ENCODE measurements at places on chromosomes 7 and 10.

DNA sequence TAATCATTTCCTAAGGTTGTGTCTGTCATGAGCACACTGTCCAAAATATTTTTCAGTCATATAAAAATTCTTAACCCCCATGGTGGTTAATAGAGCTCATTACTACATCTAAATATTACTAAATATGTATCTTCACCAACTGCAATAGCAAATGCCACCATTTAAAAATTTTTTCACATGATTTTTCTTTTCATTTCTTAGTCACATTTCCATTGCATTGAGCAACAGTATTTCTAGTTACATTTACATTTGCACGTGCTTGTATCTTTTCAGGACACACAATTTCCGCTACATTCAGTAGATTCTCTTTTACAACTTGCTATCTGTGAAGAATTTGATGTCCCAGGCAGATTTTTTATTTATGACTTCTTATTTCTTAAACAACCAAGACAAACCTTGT lies 5.2 kb upstream of the TAS2R40 start:
- no peak for DNase-seq

DNA sequence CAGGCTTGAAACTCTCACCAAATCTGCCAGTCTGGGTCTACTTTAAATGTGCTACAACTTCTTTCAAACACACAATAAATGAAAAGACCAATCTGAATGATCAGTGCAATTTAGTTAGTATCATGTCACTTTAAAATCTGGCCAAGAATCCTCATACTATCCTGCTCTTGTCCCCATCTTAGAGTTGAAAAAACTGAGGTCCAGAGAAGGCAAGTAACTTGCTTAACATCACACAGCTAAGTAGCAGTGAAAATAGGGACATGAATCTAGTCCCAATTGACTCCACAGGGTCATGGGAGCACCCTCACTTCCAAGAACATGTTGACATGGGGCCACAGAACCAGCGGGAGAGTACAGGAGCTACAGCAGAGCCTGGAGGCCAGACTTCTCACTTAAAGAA lies 3.1 kb upstream of the GDF10 start:
- DNase-seq = no peak

- DNase-seq = no peak
Observed at GRCh38 chr7:84277628-84278224, 83.1 kb upstream of the SEMA3A start.

DNA sequence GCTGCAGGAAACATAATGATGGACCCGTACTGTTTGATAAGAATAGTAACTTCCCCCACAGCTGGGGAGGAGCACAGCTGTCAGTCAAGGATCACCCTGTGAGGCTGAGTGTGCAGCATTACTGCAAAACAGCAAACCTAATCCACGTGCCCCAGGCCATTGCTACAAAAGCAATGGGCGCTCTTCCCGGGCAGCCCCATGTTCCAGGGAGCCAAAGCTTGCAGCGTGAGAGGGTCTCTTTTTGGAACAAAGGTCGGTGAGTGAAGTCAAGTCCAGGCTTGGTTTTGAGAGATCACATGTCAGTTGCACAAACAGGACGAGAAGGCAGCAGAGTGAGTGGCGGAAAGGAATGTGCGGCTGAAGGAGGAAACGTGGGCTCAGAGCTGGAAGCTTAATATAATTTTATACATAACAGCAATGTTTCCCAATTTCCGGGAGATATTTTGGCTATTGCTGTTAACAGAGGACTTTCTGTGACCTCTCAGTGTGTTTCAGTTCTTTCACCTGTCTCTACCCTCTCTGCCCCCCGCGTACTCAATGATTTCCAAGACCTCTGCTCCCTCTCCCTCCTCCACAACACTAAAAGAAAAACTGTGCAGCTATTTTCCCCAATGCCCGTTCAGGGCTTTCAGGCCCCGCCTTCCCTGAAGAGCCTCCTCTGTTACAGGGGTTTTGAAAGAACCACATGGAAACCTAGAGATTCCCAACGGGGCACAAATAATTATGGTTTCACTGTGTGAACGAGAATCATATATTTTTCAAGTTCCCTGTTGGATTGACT lies 128.9 kb downstream of the MTPAP start:
- DNase-seq = peak; percentile 56

GRCh38 chr7:156768698-156769472 lies 124.1 kb downstream of the LMBR1 start:
- no peak for DNase-seq

- no peak for DNase-seq
Observed at GRCh38 chr7:140841166-140841715, 83.5 kb downstream of the BRAF start.

- no peak for DNase-seq
Observed at GRCh38 chr10:27344568-27345454, 104.2 kb upstream of the ACBD5 start.

DNA sequence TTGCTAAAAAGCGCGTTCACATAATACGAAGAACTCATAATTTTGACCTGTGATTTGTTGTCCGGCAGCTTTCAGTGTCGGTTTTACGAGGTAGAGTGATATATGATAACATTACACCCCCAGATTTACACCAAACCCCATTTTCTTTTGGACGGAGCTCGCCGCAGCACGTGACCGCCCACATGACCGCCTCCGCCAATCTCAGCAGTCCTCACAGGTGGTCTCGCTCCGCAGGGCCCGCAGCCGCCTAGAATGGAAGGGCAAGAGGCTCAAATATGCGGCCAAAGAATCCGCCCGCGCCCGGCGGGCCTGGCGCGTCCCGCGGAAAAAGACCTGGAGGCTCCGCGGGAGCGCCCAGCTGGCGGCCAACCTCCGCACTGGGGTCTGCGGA lies at the start of gene HOXA7:
Gene HOXA7, minus strand, starts transcription at position 168 of the 391 bp plus-strand sequence. Its CDS starts 130 bp downstream, at position 38.
- DNase-seq = peak; percentile 64

DNA sequence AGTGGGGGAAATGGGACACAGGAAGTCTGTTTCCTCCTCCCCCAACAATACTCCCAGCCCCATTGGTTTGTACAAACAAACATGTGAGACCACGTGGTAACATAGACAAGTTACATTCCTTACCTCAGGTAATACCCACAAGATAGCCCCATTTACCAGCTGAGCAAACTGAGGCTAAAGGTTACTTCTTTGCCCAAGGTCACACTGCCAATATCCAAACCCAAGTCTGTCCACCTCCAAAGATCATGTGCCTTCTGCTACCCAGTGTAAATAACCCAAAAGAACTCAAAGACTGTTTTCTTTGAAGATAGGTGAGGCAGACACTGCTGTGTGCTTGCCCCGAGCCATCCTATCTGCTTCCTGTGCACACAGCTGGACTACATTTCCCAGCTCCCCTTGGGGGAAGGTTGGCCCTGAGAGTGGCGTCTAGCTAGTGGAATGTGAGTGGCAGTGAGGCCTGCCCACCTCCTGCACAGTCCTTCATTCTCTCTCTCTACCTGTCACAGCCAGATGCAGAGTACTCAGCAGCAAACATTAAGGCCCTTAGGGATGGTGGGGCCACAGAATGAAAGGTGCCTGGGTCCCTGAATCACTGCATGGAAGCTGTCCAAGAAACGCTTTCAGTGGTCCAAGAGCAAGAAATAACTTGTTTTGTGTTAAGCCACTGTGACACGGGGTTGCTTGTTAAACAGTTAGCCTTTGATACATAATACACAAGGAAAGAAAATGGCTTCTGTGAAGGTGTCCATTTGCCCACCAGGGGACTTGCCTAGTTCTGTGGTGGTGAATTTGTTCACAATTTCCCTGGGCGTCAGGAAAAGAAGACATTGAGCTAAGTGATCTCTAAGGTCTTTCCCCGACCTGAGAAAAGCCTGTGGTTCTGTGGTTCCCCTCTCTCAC lies 257.7 kb upstream of the NFE2L3 start:
- no peak for DNase-seq

DNA sequence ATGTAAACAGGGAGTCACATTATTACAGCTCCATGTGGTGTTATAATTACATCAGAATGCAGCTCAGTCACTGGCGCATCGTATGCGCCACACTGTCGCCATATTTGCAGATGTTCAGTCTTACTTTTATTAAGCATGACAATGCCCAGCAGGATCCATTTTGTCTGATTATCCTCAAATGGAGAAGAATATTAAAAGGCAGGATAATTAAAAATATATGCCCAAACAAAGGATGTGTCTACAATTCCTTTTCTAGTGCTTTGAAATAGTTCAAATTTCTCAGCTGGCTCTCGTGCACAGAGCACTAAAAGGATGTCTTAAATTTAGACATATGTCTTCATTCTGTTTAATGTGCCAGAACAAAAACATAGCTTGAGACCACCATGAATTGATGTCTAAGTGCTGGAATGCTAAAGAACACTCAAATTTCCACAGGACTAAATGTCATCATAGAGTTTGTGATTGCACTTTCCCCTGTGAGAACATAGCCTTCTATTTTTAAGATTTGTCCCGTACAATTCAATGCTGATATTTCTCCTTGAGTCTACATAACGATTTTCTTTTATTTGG lies 168.0 kb downstream of the DKK1 start:
- DNase-seq = no peak

DNA sequence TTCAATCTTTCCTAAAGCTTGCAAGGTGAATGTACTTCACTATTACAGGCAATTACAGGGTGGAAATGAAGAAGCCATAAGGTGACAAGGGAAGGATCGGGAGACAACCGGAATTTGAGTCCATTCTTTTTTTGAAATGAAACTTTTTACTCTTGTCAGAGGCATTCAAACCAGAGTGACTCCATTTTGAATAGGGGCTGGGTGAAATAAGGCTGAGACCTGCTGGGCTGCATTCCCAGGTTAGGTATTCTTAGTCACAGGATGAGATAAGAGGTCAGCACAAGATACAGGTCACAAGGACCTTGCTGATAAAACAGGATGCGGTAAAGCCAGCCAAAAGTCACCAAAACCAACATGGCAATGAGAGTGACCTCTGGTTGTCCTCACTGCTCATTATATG lies 363.3 kb downstream of the TYW1 start:
- no peak for DNase-seq

DNA sequence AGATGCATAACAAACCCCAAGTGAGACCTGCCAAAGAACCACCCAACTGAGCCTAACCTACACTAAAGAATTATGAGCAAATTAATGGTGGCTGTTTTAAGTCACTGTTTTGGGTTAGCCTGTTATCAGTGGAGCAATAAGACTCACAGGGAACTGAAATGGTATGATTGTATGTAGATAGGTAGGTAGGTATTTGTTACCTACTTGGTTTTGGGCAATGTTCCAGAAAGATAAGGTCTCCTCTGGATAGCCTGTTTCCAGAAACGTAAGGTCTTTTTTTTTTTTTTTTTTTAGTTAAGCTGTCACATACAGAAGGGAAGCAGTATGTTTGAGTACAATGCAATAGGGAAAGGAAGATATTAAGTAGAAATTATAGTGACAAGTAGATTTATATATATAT lies 47.6 kb downstream of the PSMC2 start:
- no peak for DNase-seq

- no peak for DNase-seq
Observed at GRCh38 chr7:138205614-138206150, 129.4 kb downstream of the AKR1D1 start.

DNA sequence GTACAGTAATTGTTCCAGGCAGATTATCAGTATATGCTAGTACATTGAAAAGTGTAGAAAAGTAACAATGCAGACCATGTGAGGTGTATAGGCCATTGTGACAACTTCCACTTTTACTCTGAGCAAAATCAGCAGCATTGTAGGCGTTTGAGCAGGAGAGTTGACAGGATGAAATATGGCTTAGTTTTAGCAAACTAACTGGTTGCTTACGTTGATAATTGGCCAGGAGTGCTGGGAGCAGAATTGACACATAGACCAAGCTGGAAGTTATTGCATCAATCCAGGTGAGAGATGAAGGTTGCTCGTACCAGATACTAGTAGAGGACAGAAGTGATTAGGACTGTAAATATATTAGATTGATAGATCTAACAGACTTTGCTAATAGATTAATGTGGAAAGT lies 46.0 kb downstream of the LCOR start:
- DNase-seq = no peak

DNA sequence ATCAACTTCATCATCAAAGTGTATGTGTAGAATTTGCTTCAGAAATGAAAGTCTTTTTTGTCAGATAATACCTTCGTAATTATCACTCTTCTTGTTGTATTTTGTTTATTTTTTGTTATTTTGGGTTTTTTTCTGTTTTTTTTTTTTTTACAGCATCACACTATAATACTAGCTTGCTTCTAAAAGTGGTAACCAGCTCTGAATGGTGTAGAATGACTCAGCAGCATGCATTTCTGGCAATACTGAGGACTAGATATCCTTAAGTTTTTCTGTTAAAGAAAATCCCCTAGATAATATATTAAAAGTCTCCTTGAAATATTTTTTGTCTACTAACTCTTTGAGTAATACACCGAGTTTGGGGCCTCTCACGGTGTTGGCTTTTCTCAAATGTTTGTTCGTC lies 109.1 kb downstream of the LMBR1 start:
- DNase-seq = no peak

DNA sequence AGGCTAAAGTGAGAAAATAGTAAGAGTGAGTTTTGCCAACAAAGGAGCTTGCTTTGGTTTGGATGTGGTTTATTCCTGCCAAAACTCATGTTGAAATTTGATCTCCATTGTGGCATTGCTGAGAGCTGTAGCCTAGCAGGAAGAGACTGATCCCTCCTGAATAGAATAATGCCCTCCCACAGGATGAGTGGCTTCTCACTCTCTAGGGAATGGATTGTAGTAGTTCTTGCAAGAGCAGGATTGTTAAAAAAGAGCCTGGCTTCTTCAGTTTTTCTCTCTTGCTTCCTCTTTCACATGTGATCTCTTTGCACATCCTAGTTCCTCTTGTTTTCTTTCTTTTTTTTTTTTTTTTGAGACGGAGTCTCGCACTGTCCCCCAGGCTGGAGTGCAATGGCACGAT lies 34.4 kb downstream of the ASAH2 start:
- peak; percentile 79 for DNase-seq

DNA sequence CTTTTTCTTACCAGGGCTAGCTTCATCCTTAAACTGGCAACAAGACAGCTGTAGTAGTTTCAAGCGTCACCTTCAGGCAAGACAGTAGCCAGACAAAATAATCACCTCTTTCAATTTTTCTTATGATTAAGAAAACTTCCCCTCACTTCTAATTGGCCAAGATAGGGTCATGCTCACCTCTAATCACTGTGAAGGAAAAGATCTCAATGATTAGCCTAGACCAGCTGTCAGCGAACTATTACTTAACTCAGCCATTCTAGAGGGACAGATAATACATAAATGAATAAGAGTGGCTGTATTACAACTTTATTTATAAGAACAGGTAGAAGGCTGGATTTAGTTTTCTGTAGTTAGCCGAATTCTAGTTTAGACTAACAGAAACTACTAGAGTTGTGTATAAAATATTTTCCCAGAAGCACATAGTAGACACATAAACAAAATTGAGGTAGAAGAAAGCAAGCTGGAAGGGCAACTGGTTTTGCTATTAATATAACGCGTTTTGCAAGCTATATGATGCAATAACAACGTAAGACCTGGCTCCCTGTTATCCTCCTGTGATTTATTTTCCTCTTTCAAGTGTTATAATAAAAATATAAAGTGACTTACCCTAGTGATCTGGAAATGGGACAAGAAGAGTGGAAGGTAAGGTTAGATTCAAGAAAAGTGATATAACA lies 64.3 kb downstream of the ELAPOR2 start:
- no peak for DNase-seq

DNA sequence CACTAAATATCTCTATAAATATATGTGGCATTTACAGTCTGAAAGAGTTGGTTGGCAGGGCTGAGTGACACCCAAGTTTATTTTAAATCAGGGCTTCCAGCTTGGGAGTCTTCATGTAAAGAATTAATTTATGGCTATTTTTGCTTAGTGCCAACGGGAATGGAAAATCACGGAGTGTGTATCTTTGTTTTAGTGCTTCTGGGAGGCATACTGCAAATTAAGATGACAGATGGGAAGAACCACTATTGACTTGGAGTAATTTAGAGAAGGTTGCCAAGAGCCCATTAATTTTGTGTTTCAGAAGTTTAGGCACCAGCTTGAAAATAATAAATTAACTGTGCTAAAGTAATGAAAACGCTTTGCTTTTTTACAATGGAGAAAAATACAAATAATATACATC lies 135.2 kb downstream of the GPR37 start:
- no peak for DNase-seq

Measured in stromal cell of bone marrow (primary cell).